ENCODE measurements at places on chromosomes 5 and 9. TPM values are rescaled to one million over a fixed set of nuclear protein-coding genes. Genes with fewer than 3 reads are reported as not detected.

The SEMA6A gene
- 4.5 TPM for total RNA-seq

The PCDHB3 gene
- not detected for total RNA-seq

DNA sequence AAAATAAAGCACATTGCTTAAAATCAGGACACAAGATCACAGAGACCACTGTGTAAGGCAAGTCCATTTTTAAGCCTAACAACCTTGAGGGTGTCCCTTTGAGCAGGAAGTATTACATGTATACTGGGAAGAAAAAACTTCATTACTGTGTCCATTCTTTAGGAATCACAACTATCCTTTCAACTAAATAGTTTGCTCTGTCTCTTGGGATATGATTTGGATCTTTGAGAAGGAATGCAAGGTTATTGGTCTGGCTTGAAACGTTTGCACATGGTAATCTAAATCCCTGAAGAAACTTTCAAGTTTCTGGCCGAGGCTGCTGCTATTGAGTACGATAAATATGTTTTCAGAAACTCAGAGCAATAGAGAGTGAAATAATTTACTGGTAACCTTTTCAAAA lies 923.0 kb upstream of the SEMA6A start:
- H3K4me3 ChIP-seq: no peak overlapping the region
- no peaks in the 10 kb centered on the region for H3K27me3 ChIP-seq
- no peaks in the 10 kb centered on the region for H3K36me3 ChIP-seq
- DNase-seq: no peak
- no peaks in the 10 kb centered on the region for H3K4me1 ChIP-seq

DNA sequence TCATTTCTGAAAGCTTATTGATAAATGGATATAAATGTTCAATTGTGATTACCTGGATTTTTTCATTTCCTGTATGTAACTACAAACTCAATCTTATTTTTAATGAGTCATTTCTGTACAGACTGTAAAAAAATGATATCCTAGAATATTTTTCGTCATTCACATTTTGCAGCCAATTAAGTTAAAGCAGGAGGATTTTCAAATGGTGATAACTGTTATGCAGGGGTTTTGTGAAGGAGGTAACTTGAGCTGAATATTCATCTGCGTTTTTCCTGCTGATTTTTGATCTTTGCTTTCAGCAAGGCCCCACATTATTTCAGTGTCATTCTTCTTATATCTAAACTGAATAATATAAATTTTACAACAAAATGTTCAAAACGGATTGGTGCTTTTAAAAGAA lies 74.1 kb downstream of the SLF1 start:
- no peaks in the 10 kb centered on the region for H3K4me1 ChIP-seq
- no peak overlapping the region for H3K27ac ChIP-seq

- peak; percentile 68 for DNase-seq
- no peaks in the 10 kb centered on the region for H3K36me3 ChIP-seq
- H3K4me3 ChIP-seq: no peak overlapping the region
- no peaks in the 10 kb centered on the region for H3K27me3 ChIP-seq
- H3K4me1 ChIP-seq: no peaks in the 10 kb centered on the region
- no peak overlapping the region for H3K27ac ChIP-seq
Observed at GRCh38 chr5:69007726-69008368, 86.0 kb upstream of the SLC30A5 start.

DNA sequence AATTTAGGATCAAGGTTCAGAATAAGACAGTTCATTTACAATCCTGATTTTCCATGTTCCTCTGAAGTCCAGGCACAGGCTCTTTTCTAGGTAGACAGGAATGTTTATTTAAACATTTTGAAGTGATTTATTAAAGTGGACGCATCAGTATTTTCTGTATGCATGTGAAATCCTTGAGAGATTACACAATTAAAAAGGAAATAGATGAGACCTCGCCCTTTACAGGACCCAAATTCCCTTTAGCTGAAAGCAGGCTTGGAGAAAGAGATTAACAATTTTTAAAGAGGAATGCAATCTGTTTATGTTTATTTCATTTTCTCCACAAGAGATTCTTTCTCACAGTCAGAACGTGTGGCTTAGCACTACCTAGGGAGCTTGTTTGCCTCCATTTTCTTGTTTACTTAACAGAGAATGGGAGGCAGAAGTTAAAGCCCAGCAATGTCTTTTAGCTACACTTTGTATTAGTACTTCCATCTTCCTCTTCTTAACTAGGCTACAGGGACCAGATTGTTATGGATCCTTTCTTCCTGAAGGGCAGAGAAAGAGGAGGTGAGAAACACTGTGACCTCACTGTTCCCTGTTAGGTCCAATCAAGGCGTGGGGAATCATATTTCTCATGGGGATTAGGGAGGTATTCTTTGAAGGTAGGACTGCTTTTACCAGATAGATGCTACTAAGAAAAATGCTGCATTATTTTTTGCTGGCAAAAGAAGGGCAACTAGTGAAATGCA lies 416.0 kb downstream of the SH3GL2 start:
- no peaks in the 10 kb centered on the region for H3K36me3 ChIP-seq
- H3K4me1 ChIP-seq: no peaks in the 10 kb centered on the region
- no peaks in the 10 kb centered on the region for H3K27me3 ChIP-seq
- no peak overlapping the region for H3K27ac ChIP-seq
- H3K4me3 ChIP-seq: no peak overlapping the region

The SHOC1 gene
- total RNA-seq: not detected

The FBP1 gene
- total RNA-seq: 274 TPM

DNA sequence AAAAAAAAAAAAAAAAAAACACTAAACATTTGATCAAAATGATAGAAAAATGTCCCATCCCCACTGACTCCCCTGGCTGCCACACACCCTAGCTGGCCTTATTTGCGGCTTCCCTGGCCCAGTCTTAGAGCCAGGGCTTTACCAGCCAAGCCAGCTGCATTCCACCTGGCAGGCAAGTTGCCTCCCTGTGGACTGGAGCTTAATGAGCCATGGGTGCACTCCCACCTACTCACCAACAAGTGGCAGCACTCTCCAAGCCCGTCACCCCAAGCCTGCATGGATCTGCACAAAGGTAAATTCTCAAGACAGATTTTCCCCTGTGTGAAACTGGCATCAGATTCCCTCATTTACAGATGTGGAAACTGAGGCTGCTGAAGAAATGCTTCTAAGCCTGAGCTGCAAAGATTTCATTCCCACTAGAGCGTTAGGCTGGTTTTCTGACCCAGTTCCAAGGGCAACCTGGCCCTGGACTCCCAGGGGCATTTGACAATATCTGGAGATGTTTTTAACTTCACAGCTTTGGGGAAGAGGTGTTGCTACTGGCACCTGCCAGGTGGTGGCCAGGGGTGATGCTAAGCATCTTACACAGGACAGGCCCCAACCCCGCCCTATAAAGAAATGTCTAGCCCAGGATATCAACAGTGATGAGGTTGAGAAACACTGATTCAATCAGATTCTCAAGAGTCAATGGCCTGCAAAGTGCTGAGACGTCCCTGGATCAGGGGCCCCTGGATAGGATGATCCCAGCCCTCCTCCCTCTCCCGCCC lies 21.9 kb upstream of the VDAC1 start:
- H3K36me3 ChIP-seq: no peaks in the 10 kb centered on the region
- peak; percentile 62 for DNase-seq
- no peak overlapping the region for H3K4me3 ChIP-seq
- H3K27me3 ChIP-seq: no peaks in the 10 kb centered on the region
- no peak overlapping the region for H3K27ac ChIP-seq

The ORM1 gene
- 22,212 TPM for total RNA-seq

Data from right lobe of liver (tissue), 6 donors.